NCI-H2171 (cell line): ENCODE measurements at places on chromosomes 1 and 21.

DNA sequence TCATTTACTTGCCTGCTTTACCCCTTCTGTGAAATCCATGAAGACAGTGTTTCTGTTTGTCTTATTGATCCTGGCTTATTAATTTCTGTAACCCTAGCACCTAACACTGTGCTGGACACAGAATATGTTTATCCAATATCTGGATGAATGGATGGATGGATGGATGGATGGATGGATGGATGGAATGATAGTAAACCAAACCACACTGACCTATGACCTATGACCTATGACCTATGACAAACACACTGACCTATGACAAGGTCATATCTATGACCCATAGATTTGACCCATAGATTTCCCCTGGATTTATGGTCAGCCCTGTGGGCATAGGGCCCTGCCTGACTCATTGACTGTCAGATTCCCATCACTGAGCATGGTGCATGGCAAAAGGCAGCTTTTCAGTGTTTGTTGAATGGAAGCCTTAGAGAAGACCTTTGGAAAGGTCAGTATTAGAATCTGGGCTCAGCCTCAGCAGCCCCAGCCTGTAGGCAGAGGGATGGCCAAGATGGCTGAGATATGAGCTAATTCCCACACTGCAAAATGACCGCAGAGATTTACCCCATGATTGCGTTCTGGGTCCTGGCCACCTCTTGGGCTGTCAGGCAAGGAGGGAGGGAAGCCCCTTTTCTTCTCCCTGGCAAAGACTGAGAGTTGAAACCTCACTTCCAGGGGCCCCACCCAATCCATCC, 24.6 kb downstream of the IGSF21 start:
- no peak for DNase-seq

DNA sequence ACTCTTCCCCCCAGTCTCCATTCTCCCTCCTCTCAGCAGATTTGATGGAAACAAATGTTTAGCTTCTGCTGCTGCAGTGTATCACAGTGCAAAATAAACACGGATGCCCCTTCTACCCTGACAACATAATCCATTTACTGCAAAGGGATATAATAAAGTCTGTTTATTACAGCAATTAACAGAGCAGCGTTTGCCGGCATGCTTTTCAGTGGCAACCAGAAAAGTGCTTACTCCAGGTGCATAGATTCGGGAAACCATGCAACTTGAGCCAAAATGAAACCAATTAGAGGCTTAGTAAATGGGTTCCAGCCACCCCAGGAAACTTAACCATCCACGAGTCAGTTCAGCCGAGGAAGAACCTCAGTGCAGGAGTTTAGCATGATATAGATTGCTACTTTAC, 12.9 kb upstream of the LEMD1 start:
- no peak for DNase-seq

GRCh38 chr1:32901823-32902534, 790 bp upstream of the TMEM54 start:
- no peak for DNase-seq

DNA sequence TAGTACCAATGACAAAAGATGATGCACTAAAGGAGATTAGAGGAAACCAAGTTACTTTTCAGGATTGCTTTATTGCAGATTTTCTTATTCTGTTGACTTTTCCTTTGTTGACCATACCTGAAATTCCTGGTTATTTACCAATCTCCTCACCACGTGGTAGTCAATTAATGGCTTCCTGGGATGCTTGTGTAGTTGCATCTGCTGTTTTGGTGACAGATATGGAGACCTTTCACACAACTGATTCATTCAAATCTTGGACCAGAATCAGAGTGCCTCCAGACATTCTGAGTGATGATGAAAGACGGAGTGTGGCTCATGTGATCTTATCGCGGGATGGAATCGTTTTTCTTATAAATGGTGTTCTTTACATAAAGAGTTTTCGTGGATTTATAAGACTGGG, 91.3 kb downstream of the CATSPERE start:
- no peak for DNase-seq

- no peak for DNase-seq
Measured at GRCh38 chr1:190262538-190262937, 215.1 kb downstream of the BRINP3 start.

DNA sequence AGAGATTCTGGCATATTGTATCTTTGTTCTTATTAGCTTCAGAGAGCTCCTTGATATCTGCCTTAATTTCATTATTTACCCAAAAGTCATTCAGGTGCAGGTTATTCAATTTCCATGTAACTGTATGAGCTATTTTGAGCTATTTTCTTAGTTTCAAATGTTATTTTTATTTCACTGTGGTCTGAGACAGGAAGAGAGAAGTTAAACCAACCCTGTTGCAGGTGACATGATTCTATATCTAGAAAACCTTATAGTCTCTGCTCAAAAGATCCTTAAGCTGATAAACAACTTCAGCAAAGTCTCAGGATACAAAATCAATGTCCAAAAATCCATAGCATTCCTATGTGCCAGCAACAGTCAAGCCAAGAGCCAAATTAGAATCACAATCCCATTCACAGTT, 1644.0 kb upstream of the B3GALT2 start:
- no peak for DNase-seq

GRCh38 chr1:36653850-36654249, 171.1 kb upstream of the CSF3R start:
- no peak for DNase-seq

DNA sequence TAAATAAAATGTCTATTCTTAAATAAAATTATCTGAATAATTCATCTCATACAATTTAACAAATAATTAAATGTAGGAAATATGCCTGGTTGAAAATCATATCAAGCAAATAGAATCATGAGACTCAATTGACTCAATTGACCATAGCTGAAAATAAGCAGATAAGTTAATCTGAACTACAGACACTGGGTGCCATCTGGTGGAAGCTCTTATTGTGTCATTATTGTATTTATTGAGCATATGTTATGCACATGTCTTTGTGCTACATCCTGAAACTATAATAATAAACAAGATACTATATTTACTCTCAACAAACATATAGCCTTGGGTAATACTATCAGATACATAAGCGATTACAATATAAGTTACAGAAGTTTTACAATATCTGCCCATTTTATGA, 41.0 kb downstream of the BRINP3 start:
- DNase-seq = peak; percentile 10

GRCh38 chr1:223695941-223696340, 16.4 kb upstream of the CAPN2 start:
- no peak for DNase-seq

DNA sequence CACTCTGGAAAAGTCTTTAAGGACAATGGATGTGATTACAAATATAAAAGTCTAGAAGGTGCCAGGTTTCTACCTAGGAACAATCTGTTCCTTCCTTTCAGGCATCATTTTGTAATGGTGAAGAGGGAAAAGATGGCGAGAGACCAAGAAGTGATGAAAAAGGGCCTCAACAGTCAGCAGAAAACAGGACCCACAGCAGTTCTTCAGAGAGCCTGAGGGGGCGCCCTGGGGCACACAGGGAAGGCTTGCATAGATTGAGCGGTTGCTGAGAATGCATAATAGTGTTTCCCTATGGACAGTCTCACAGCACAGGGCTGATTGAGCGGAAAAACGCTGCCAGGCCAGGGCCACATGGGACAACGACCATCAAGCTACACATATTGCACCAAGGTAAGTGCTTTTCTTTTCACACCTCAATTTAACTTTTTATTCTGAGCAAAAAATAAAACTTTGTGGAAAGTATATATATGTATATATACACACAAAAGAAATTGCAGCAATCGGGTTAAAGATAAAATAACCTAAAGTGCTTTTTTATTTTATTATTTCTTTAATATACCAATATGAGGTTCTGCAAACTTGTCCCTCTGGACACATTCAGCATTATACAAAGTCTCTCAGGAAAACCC, 3.1 kb upstream of the YRDC start:
- DNase-seq = peak; percentile 55

- DNase-seq = no peak
Measured at GRCh38 chr1:169133801-169134502, 27.5 kb downstream of the ATP1B1 start.
